ENCODE measurements at places on chromosomes 12 and 14.

GRCh38 chr12:120944645-120945217 lies 33.6 kb upstream of the HNF1A start:
- peak; percentile 34 for DNase-seq

DNA sequence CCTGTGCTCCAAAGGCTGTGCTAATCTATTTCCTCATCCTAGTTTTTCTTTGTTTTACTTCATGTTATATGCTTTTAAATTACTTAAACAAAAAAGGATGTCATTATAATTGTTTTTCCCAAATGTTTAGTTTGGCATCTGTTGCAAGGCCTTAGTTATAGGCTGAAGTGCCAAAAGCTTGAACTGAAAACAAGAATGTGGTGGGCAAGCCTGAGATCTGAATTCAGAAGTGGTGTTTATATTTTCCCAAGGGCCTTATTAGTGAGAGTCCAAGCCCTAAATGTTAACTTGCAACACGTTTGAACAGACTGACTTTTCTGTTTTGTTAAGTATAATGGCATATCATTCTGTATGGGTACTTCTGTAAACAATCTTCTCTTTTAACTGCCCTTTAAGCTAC lies 326.8 kb downstream of the CCDC91 start:
- no peak for DNase-seq

DNA sequence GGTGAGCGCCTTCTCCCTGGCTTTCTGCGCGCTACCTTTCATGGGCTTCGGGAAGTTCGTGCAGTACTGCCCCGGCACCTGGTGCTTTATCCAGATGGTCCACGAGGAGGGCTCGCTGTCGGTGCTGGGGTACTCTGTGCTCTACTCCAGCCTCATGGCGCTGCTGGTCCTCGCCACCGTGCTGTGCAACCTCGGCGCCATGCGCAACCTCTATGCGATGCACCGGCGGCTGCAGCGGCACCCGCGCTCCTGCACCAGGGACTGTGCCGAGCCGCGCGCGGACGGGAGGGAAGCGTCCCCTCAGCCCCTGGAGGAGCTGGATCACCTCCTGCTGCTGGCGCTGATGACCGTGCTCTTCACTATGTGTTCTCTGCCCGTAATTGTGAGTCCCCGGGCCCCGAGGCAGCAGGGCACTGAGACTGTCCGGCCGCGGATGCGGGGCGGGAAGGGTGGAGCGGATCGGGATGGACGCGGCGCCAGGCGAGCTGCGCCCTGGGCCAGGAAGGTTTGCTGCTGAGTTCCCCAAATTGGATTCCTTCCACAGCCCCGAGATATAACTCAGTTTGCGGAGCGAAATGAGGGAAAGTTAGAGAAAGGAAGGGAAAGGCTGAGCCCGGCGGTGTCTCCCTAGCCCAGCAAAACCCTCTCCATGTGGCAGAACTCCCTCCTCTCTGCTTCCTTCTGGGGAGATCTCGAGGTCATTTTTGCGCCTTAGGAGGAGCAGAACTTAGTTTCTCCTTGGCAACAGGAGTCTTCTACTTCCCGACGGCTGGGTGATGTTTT lies 972 bp downstream of the PTGDR start:
- DNase-seq = no peak

GRCh38 chr14:24513009-24513408 lies 4.9 kb upstream of the CMA1 start:
- DNase-seq = no peak

GRCh38 chr14:56552615-56553014 lies 27.0 kb upstream of the TMEM260 start:
- DNase-seq = no peak

DNA sequence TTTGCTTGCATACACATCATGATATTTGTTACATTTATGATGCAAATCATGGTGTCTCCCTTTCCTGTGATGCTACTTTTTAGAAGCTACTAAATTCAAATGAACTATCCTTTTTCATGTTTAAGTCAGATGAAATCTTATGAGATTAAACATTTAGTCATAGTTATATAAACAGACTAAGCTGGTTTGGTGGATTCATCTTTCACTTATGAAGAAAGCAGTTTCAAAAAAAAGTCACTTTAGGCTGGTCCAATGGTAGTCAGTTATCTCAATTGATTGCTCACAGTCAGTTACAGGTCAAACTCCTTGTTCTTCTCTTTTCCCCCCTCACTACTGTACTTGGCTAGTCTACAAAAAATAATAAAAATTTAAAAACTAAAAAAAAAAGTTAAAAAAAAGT lies 19.7 kb downstream of the SYCP3 start:
- DNase-seq = no peak

DNA sequence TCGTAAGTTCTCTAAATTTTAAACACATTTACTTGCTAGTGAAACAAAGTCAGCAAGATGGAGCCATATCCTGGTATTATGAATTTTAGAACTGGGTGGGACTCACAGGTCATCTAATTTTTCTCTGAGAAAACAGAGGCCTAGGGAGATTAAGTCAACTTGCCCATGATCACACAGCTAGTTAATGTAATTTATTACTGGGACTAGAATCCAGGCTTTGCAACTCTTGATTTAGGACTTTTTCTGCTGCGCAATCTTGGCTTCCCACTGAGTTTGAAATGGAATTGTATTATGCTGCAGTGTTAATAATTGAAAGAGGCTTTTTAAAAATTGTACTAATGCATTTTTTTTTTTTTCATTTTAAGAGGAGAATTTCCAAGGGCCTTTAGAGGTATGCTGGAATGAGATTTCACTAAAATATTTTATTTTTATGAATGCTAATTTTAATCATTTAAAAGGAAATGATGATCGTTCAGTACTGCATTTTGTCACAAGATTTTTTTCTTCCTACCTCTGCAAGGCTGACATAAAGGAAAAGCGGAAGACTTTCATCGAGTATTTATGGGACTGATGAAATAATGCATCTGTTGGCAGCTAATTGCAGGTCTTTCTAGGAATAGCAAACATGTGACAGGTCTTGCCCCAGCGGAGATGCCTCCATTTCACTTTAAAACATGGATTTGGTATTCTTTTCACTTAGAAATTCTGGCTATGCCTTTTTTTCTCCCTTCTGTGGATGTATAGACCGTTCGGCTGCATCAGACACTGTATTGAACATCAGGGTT lies 9.6 kb downstream of the CRADD start:
- DNase-seq = no peak

DNA sequence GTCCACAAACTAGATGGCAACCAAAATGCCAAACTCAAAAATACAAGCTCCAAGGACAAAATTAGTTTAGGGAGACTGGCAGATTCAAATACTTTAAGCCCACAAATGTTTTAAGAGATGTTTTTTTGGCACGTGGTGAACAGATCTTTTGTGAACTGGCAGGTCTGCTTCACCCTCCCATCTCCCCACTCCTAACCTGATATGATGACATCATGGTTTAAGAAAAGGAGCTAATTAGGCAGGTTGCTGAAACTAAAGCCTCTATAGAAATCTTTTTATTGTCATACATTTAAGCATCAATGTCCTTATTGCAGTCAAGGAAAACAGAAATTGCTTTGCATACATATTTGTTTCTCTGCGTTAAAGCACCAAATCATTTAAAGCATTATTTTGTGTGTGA lies 5.8 kb downstream of the LRIG3 start:
- DNase-seq = no peak

DNA sequence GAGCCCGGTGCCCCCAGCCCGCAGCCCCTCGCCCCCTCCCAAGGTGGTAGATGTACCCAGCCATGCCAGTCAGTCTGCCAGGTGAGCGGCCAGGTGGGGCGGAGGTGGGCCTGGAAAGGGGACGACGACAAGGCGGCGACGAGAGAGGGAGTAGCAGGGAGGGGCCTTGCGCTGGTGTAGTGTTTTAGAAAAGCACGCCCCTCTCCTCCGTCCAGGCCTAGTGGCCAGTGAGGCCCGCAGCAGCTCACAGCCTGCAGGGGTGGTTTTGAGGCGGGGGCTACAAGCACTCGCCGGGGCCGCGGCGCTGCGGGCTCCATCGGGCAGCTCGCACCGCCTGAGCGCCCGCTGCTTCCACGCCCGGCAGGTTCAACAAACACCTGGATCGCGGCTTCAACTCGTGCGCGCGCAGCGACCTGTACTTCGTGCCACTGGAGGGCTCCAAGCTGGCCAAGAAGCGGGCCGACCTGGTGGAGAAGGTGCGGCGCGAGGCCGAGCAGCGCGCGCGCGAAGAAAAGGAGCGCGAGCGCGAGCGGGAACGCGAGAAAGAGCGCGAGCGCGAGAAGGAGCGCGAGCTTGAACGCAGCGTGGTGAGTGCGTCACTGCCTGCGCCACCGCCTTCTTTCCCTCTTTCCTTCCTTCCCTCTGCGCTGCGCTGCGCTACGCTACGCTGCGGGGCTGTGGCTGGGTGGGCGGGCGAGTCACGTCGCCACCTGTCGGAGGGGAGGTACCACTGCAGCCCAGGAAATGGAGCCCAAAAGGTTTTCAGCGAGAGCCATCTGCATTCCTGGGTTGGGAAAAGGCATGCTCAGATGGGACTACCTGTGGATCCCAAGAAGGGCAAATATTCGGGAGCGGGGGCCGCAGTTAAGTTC lies 5.9 kb upstream of the RNU7-1 start:
- peak; percentile 86 for DNase-seq

DNA sequence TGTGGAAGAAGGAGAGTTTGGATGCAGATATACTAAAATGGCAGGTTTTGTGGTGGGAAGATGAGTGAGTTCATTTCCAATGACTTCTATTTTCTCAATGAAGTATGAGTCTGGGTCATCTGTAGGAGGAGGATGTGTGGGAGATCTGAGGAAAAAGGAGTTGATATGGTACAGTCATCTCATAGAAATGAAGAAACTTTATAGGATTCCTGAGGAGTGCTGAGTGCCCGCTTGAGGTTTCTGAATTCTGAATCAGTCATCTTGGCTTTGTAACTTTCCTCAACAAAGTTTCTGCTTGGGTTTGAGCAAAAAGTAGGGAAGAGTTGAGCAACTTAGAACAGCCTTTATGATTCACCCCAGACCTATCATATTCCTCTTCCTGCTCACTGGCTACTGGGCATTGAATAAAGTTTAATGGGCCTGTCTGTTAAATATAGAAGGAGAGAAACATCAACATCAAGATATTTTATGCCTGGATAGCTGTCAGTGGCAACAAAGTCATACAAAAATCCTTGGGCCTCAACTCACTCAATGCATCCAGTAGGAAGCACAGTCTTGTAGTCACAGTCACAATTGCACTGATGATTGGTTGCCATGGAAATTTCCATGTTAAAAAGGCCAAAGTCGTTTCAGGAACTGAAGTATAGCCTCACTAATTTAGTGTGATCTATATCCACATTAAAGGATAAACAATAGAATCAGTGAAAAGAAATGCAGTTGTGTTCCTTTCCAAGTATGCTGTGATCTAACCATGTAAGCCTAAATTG lies 284.7 kb downstream of the DUSP6 start:
- no peak for DNase-seq

GRCh38 chr12:28512876-28513275 lies 322.6 kb downstream of the CCDC91 start:
- DNase-seq = no peak

DNA sequence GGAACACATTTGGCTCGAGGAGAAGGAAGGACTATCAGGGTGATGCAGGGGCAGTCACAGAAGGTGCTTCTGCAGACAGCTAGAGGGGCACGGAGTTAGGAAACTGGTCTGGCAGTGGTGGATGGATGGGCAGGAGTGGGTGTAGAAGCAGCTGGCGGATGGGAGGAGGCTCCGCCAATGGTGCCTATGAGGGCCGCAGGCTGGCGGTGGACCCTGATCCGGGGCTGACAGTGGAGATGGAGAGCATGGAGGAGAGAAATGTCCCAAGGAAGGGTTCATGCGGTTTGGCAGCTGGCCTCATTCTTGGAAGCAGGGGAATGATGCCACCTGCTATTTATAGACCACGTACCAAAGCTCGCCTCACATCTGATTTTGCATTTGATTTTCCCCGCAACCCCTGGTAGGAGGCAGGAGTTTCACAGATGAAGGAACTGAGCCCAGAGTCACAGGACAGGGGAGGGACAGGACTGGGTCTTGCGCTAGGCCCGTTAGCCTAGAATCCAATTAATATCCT lies 237.1 kb downstream of the FOXN3 start:
- no peak for DNase-seq

DNA sequence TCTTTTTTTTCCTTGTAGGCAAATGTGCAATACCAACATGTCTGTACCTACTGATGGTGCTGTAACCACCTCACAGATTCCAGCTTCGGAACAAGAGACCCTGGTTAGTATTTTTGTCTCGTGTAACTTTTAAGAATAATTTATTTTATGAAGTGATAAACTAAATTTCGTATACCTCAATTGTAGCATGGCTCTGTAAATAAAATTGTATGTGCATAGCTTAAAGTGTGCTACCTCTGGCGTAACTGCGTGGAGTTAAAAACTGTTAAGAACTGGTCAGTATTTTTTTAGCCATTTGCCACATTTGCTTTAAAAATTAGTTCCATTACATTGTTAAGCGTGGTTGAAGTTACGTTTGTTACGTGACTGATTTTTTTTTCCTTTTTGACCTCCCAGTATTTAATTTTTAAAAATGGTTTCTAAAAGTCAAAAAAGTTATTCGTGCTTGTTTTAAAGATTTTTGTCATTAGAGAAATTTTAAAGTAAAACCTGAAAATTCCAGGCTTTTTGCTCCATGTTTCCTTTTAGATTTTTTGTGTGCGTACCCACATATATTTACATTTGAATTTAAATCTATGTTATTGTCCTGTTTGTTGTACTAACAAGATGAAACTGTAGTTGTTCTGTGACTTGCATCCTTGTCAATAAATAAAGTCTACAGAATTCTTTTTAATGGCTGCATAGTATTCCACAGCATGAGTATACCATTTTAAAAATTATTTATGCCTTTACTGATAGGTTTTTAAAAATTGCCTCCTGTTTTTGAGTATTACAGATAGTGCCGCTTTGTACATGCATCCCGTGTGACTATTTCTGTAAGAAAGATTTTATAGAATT lies 1.4 kb downstream of the MDM2 start:
- DNase-seq = no peak

- no peak for DNase-seq
Measured at GRCh38 chr14:33085799-33086198, 147.1 kb downstream of the NPAS3 start.

GRCh38 chr14:92649934-92650545 lies 98.4 kb downstream of the LGMN start:
- DNase-seq = no peak

GRCh38 chr14:67474366-67474765 lies 14.2 kb downstream of the TMEM229B start:
- no peak for DNase-seq

GRCh38 chr12:65294641-65295262 lies 16.3 kb downstream of the MSRB3 start:
- no peak for DNase-seq

- no peak for DNase-seq
Measured at GRCh38 chr14:39957290-39957689, 525.1 kb upstream of the FBXO33 start.

- DNase-seq = peak; percentile 35
Measured at GRCh38 chr14:92603309-92604242, 90.0 kb downstream of the RIN3 start.

DNA sequence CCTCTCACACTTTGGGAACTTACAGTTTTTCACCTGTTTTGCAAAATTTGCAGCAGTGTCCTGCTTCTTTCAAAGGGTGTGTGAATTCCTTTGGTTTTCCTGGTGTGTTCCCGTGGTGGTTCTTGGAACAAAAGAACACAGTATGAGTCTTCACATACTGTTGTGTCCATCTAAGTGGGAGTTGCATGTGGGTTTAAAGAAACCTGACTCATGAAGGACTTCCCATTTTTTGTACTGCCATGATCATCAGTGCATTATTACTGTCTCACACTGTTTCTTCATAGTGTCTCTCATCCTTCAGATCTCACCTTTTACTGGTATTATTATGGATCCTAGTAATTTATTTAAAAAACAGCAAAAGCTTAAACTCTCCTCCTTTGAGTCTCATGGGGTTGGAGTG lies 3.8 kb upstream of the GZMH start:
- DNase-seq = no peak
